T-cell (primary cell): ENCODE measurements at places on chromosomes 13 and 19. TPM values are rescaled to one million over a fixed set of nuclear protein-coding genes. Genes with fewer than 3 reads are reported as not detected.

ZNF813 gene
- 6.6 TPM for total RNA-seq

PALM gene
- 0.57 TPM for total RNA-seq

ZNF558 gene
- total RNA-seq = 29.5 TPM

ZC3H4 gene
- 81.4 TPM for total RNA-seq

ZNF260 gene
- 10.3 TPM for total RNA-seq

AKT2 gene
- 169 TPM for total RNA-seq

ZNF587B gene
- 22.8 TPM for total RNA-seq

- H3K4me3 ChIP-seq = no peak overlapping the region
- H3K27ac ChIP-seq = no peak overlapping the region
- peaks cover 71% of the 10 kb centered on the region for H3K27me3 ChIP-seq
- H3K4me1 ChIP-seq = peaks cover 2% of the 10 kb centered on the region
- H3K36me3 ChIP-seq = no peaks in the 10 kb centered on the region
- DNase-seq = no peak
These were observed 2.9 kb upstream of the ZIC5 start for GRCh38 chr13:99974296-99974938.

GRCh38 chr19:32453736-32454135, 48.2 kb downstream of the DPY19L3 start:
- no peak overlapping the region for H3K27ac ChIP-seq
- H3K4me1 ChIP-seq = no peaks in the 10 kb centered on the region
- DNase-seq = no peak
- H3K4me3 ChIP-seq = no peak overlapping the region
- no peaks in the 10 kb centered on the region for H3K27me3 ChIP-seq

GRCh38 chr13:76735641-76736040, 150.6 kb downstream of the KCTD12 start:
- DNase-seq = no peak
- peaks cover 4% of the 10 kb centered on the region for H3K27me3 ChIP-seq
- no peak overlapping the region for H3K4me3 ChIP-seq
- H3K27ac ChIP-seq = no peak overlapping the region
- H3K4me1 ChIP-seq = no peaks in the 10 kb centered on the region

GRCh38 chr13:95411428-95412040, 110.3 kb upstream of the ABCC4 start:
- H3K4me1 ChIP-seq = no peaks in the 10 kb centered on the region
- H3K4me3 ChIP-seq = no peak overlapping the region
- no peak for DNase-seq
- H3K36me3 ChIP-seq = no peaks in the 10 kb centered on the region
- H3K27ac ChIP-seq = no peak overlapping the region

GRCh38 chr13:46996316-46997030, 99.6 kb upstream of the HTR2A start:
- no peaks in the 10 kb centered on the region for H3K27me3 ChIP-seq
- no peaks in the 10 kb centered on the region for H3K36me3 ChIP-seq
- no peak overlapping the region for H3K4me3 ChIP-seq
- H3K27ac ChIP-seq = no peak overlapping the region
- H3K4me1 ChIP-seq = no peaks in the 10 kb centered on the region
- DNase-seq = no peak

DNA sequence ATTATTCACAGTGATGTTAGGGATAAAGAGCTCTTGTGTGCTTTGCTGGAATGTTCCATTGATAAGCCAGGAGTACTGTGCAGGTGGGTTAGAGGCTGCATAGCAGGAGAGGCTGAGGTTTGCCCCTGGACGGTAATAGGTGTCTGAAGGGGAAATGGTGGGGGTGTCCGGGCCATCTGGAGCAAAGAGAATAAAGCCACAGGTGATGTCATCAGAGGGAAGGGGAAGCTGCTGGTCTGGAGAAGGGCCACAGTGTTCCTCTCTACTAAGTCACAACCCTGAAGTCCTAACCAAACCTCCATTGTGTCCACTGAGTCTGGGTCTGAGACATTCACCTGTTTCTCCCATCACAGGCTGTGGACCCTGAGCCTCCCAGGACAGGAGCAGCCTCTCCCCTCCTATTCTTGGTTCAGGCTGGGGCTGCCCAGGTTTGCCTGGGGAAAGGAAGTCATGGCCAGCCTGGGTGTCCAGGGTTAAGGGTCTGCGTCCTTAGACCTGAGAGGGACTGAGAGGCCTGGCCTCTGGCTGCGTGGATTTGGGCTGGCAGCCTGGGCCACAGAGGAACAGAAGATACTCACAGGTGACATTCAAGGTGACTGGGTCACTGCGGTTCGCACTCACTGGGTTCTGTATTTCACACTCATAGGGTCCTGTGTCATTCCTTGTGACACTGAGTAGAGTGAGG, 6.8 kb downstream of the CEACAM1 start:
- H3K36me3 ChIP-seq = peaks cover 3% of the 10 kb centered on the region
- no peaks in the 10 kb centered on the region for H3K27me3 ChIP-seq
- H3K4me3 ChIP-seq = no peak overlapping the region
- no peak for DNase-seq
- no peaks in the 10 kb centered on the region for H3K4me1 ChIP-seq
- H3K27ac ChIP-seq = no peak overlapping the region

- no peaks in the 10 kb centered on the region for H3K36me3 ChIP-seq
- no peak overlapping the region for H3K27ac ChIP-seq
- no peaks in the 10 kb centered on the region for H3K27me3 ChIP-seq
- H3K4me1 ChIP-seq = no peaks in the 10 kb centered on the region
- H3K4me3 ChIP-seq = no peak overlapping the region
- no peak for DNase-seq
These were observed 3.0 kb upstream of the PLIN4 start for GRCh38 chr19:4521170-4521887.

GRCh38 chr13:30274083-30274482, 33.3 kb downstream of the KATNAL1 start:
- DNase-seq = no peak
- H3K27ac ChIP-seq = no peak overlapping the region
- H3K4me3 ChIP-seq = no peak overlapping the region
- no peaks in the 10 kb centered on the region for H3K27me3 ChIP-seq

GRCh38 chr19:58558066-58558622, at the start of gene UBE2M:
TSS of gene UBE2M (minus strand) at chr19:58558611. CDS start at chr19:58558381, 230 bp downstream.
- peak; percentile 63 for DNase-seq
- H3K27me3 ChIP-seq = no peaks in the 10 kb centered on the region
- H3K4me1 ChIP-seq = peaks cover 82% of the 10 kb centered on the region
- H3K36me3 ChIP-seq = no peaks in the 10 kb centered on the region
- H3K27ac ChIP-seq = peak within 1 kb of the TSS; percentile 91

DNA sequence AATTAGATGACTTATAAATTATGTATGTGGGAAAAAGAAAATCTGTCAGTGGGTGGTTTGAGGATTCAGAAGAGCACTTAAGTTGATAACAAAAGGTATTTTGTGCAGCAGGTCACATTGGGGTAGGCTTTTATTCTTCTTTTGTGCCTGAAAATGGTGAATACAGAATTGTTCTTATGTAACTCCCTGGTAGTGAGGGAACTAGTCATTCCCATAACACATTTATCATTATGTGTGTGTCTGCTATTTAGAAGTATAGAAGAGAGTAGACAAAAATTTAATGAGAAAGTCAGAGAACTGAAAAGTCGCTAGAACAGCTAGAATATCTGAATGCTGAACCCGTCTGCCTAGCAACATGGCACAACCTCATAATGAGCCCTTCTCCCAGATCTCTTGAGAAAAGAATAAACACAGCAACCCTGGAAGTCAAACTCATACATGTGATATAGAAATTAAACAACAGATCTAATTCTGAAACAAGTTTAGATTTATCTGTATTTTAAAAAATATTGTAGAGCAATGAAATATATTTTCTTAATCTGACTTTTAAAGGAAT, 111.8 kb upstream of the EDNRB start:
- DNase-seq = no peak
- no peaks in the 10 kb centered on the region for H3K4me1 ChIP-seq
- no peaks in the 10 kb centered on the region for H3K27me3 ChIP-seq

DNA sequence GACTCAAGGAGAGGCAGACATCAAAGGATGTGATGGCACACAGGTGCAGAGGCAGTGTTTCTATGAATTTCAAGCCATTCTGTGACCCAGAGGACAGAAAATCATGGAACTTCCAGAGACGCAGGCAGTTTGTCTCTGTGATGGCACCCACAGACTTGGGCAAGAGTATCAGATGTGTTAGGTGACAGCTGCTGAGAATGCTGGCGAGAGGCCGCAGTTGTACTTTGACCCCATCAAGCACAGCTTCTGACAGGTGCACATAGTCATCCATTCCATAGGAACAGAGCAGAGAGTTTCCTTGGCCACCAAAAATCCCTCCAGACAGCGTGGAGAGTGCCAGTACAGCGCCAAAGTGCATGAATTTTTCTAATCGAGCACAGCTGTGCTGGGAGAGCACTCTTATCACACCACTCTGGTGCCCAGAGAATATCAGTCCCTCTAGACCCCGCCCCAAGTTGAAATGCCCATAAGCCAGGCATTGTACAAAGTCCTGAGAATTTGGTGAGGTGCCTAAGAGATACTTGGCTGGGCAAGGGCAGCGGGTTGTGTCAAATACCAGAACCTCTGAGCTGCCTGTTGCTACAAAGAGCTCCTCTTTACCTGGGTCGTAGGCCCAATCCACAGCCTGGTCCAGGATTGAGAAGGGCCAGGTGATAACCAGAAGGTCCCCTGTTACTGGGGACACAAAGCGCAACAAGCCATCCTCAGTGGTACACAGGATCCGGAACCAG, 12.4 kb downstream of the WDR87 start:
- no peaks in the 10 kb centered on the region for H3K36me3 ChIP-seq
- no peaks in the 10 kb centered on the region for H3K27me3 ChIP-seq
- H3K4me3 ChIP-seq = no peak overlapping the region
- no peaks in the 10 kb centered on the region for H3K4me1 ChIP-seq
